ENCODE measurements at places on chromosomes 12 and 14.

DNA sequence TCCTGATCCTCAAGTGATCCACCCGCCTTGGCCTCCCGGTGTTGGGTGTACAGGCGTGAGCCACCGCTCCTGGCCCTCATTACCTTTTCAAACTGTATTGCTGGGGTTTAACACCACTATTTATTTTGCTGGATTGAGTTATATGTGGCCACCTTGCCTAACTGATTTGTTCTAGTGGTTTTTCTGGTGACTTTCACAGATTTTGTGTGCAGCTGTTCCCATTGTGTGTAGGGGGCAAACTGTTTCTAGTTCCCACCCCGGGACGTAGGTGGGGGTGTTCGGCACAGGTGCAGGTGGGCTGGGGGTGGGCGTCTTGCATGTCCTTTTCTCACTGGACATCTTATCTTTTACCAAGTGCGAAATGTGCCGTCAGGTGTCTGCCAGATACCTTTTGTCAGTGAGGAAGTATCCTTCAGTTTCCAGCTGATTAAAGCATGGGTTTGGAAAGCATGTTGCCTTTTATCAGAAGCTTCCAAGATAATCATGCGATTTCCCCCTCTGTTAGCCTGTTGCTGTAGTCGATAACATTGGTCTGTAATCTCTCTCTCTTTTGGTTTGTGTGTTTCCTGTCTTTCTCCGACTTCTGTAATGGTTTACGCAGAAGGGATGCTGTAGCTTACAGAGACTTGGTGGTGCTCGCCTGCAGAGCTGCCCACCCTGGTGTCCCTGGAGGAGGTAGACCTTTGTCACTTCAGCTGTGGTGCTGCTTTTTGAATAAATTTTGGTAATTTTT, 33.6 kb downstream of the AACS start:
- no peak for DNase-seq

DNA sequence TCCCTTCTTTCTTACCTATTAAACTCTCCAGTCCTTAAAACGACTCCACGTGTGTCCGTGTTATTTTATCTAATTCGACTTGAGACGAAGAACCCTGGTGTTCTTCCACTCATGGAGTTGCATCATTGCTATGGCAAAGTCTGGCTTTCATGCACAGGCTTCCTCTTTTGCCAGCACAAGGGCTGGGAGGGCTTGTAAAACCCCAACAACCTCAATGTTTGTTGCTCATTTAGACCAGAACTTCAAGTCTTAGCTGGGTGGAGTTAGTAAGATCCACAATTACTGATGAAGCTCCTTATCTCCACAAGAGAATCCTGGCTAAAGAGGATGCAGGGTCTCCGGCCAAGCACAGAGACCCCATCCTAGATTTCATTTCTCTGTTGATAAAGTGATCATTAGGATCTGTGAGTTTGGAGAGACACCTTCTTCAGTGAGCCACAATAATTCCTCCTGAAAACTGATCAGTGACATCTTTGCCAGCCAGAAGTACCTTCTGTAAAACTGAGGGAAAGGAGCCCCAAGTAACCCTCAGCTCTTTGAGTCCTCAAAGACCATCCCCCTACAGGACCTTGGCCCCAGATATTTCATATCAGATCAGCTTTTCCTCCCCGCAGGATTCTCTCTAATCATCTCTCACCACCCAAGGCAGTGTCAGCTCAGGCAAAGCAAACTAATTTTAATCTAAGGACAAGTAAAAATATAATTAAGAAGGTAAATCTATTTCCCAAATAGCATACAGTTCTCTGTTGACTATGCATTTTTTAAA, 514.6 kb downstream of the FUT8 start:
- no peak for DNase-seq

DNA sequence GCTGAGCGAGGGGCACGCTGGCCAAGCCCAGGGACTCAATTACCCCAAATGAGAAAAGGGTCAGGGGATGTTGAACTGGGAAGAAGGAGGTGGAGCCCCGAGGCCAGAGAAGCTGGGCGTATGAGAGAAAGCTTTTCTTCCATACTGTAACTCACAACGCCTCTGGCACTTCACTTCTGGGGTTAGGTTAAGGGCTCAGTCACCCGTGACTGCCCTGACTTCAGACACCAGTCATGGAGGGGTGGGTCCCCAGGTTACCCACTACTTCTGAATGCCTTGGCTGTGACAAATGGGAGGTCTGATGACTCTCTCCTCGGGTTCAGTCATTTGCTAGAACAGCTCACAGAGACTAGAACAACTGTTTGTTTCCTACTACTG, 5.5 kb upstream of the GPR132 start:
- DNase-seq: no peak

DNA sequence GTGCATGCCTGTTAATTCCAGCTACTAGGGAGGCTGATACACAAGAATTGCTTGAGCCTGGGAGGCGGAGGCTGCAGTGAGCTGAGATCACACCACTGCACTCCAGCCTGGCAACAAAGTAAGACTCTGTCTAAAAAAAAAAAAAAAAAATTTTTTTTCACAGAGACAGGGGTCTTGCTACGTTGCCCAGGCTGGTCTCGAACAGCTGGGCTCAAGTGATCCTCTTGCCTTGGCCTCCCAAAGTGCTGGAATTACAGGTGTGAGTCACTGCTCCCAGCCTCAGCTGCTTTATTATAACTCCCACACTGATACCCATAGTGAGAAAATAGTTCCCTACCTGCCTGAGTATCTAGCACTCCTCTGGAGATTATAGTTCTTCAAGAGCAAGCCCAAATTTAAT, 11.2 kb downstream of the HAUS4 start:
- no peak for DNase-seq

- no peak for DNase-seq
Observed at GRCh38 chr14:22012452-22012851, 338.8 kb upstream of the OR4E1 start.

GRCh38 chr12:113800201-113800600, 165.9 kb downstream of the RBM19 start:
- no peak for DNase-seq

- DNase-seq: no peak
Observed at GRCh38 chr12:72300728-72301127, 28.6 kb downstream of the TRHDE start.

GRCh38 chr14:75860561-75861160, 121.1 kb downstream of the TGFB3 start:
- DNase-seq: no peak

- no peak for DNase-seq
Observed at GRCh38 chr12:47885012-47885501, 19.7 kb downstream of the VDR start.

DNA sequence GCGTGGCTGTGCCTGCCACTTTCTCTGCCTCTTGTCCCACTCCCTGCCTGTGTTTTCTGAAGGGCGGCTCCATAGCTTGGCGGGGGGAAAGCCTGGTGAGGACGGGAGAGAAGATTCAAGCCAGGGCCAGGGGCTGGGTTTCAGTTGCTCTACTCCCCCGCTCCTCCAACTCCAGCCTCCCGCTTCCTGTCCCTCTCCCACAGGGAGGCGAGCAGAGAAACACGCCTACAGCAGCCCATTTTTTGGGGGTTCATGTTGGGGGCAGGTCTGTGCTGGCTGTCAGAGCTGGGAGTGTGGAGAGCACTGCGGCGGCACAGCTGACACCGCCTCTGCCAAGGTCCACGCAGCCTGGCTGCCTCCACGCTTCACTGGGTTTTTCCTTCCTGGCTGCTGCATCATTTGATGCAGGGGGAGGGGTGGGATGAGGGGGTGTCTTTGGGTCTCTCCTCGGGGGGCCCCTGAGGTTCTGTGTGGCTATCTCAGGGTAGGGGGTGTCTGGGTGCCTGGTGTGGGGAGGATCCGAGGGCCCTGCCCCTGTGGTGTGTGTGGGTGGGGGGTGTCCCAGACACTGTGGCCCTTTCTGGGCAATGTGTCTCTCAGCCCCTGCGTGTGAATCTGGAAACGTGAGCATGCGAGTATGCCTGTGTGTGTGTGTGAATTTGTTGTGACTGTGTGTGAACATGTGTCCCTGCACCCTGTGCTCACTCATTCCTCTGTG, 10.7 kb upstream of the KRT80 start:
- no peak for DNase-seq

DNA sequence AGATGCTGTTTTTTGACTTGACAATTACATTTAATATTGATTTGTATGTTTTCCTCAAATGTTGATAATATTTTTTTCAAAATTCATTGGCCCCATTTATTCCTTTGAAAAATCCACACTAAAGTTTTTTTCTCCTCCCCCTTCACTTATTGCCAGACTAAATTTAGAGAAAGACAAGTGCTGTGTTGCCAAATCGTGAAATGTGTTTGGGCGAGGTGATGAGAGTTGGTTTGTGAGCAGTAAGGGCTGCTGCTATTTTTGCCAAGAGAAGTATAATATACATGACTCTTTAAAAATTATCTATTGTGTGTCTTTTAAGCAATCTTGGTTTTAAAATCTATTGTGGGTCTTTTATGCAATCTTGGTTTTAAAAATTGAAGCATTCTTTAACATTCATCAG, 188.9 kb downstream of the PPFIA2 start:
- no peak for DNase-seq

GRCh38 chr14:75016815-75017214, 14.1 kb downstream of the EIF2B2 start:
- DNase-seq: no peak

DNA sequence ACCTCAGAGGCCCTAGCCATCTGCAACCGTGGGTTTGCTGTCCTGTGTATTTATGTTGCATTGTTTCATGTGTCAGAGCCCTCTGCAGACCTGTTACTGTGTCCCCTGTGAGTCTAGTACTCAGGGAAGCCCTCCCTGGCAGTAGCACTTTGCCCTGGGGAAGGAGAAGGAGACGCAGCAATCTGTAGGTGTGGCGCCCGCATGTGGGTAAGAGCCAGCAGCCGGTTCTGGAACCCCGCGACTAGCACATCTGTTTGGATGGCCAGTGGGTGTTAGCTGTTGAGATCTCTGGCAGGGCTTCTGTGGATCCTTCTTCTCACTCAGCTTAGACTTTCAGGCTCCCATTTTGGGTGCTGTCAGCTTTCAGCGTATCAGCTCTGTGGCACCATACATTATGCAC, 57.0 kb downstream of the TECPR2 start:
- no peak for DNase-seq

DNA sequence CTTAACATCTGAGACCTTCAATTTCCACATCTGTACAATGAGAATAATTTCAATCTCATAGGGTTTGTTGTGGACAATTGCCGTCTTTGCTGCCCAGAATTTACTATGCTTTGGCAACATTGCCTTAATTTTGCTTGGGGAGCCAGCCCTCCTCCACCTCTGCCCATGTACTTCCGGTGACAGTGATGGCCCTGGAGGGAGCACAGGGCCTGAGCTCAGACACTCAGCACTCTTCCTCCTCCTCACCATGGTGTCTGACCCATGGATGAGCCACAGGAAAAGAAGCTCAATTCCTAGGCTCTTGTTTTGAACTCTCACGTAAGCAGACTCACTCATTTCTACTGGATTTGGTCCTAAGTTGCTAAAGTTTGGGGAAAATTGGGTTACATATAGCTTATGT, 58.2 kb downstream of the TBC1D30 start:
- no peak for DNase-seq

GRCh38 chr12:16880864-16881285, 274.9 kb upstream of the LMO3 start:
- no peak for DNase-seq

DNA sequence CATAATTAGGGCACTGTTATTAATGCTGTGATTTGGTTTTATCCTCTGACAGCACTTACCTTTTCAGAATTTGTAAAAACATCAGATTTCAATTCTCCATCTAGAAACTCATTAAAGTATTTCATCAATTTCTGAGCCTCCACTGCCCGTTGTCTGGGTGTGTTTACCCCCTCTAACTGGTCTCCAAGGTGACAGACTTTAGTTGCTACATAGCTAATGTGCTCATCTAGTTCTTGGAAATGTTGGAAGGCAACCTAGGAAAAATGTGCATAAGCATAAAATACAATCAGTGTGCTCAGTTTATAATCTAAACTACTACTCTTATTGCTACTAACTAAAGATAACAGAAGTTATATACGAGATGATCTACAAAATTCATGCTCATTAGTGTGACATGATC, 24.6 kb downstream of the EXOC5 start:
- no peak for DNase-seq

DNA sequence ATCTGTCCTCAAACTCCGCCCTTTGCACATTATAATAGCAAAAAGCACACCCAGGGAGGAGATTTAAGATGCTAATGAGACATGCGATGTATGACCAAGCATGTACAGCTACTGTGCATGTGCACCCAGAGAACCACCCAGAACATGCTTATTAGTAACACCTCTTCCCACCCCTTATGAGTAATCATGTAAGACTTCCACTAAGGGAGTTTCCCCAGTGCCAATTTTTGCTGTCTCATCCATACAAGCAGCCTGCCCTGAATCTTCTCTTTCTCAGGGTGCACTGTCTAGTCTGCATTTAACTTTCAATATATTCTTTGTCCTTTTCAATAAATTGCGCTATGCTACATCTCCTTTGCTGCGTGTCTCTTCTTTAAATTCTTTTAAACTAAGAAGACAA, 830.0 kb upstream of the NOVA1 start:
- DNase-seq: no peak

DNA sequence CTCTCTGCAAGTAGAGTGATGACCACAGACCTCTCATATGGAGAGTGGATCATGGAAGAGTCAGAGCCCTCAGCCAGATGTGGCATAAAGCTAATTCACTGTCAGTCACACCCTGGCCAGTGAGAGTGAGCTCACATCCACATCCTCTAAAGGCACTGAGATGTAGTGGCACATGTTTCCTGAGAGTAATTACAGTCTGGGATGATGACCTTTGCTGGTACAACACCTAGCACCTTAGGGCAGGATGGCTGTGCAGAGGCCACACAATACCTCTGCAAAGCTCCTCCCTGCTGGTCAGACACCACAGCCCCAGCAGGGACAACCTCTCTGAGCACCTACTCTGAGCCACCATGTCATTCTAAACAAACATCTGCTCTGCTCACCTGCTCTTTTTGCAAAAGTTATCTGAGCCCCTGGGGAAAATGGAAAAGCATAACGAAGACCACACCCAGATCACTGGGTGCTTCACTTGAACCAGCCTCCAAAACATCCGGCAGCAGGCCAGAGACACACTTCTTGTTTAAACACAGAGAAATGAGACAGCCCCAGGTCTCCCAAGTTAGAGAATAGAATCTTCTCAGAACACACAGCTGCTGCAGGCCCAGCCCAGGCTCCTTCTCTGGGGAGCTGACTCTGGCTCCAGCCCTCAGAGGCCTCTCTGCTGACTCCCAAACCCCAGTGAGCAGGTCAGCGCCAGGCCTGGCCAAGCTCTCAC, 30.3 kb downstream of the PITPNM2 start:
- peak; percentile 47 for DNase-seq

GRCh38 chr14:65805113-65805473, 392.6 kb downstream of the FUT8 start:
- DNase-seq: no peak

- no peak for DNase-seq
Observed at GRCh38 chr12:13992585-13992984, 11.2 kb upstream of the GRIN2B start.

GRCh38 chr14:99476864-99477263, 3.8 kb downstream of the SETD3 start:
- DNase-seq: no peak

DNA sequence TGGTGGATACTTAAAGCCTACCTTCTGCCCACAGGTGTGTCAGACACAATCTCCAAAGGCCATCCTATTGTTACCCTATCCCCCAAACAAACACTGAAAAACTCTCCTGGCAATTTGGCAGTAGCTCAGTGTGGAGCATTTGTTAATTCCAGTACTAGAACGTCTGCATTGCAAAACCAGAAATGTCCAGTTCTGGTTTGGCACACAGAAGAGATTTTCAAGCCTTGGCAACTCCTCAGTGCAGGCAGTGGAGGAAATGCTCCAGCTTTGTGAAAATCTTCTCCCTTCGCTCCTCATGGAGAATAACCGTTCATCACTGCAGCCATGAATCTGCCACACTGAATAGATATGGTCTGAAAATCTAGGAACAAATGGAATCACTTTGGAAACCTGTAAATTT, 5.3 kb upstream of the SOCS2 start:
- no peak for DNase-seq

Measured in testis (tissue), 5 donors.